Cortex of kidney (tissue), 1 donor: ENCODE measurements at places on chromosomes 3 and 15.

GRCh38 chr3:168615493-168616020 is 519.8 kb upstream of the GOLIM4 start:
- DNase-seq: no peak

DNA sequence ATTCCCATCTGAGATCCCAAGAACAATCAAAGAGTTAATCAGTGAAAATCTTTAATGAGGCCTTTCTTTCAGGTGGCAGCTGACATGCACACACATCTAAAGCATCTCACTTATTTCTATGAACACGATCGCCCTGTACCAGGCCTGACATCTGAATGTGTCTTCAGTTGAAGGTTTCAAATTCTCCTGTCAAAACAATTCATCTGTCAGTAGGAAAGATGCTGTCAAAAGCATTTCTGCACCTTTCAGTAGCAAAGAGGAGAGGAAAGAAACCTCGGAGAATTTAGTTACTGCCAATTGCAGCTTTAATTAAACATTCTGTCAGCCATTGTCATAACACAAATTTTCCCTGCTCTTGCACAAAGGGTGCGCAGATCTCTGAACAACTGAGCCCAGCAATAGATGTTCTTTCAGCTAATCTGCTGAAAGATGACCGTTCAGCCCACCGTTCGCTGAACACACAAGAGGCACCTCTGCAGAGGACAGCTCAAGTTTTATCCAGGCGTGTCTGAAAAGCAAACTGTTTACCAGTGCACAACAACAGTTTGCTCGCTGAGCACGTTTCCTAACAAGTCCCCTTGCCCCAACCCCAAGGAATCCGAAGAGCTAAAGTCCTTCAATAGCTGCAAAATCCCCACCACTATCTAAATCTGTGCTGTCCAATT is 34.1 kb downstream of the LRIG1 start:
- no peak for DNase-seq

DNA sequence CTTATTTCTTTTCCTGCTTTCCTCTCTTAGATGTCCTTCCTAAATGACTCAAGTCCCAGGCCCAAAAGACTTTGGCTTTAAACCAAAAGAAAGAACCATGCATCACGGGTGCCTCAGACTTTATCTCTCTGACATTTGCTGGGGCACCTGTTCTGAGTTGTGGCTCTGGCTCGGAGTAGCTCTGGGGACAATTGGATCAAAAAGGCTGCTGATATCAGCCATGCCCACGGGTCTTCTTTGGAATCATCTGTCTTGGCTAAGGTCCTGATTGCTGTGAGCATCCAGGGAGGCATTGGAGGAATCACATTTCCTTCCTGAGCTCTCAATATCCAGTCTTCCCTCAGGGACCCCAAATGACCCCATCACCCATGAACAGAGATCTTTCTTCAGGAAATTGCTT is 59.9 kb downstream of the CLSTN2 start:
- DNase-seq: no peak

GRCh38 chr3:110246796-110247376 is 824.7 kb upstream of the NECTIN3 start:
- DNase-seq: no peak

DNA sequence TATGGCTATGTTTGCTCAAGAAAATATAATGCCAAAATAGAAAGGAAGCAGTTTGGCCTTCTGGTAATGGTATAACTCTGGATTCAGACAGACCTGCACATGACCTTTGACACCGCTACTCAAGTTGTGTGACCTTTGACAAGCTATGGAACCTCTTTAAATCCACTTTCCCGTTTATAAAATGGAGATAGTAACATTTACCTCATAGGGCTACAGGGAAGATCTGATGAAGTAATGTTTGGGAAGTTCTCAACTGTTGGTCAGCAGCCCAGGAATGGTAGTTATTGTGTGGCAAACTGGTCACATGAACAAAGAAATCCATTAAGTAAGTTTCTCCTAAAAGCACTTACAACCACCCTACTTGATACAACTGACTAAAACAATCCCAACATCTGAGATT is 95.1 kb upstream of the PHLDB2 start:
- no peak for DNase-seq

DNA sequence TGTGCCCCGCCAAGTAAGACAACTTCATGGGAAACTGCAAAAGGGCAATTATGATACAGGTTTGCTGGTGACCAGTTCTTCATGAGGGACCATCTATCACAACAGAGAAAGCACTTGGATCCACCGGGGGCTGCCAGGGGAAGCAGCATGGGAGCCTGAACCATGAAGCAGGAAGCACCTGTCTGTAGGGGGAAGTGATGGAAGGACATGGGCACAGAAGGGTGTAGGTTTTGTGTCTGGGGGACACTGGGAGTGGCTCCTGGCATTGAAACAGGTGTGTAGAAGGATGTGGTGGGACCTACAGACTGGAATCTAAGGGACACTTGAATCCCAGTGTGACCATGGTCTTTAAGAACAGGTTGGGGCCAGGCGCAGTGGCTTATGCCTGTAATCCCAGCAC is 22.6 kb downstream of the MKRN2 start:
- no peak for DNase-seq

GRCh38 chr3:55658690-55659562 is 171.8 kb upstream of the WNT5A start:
- no peak for DNase-seq

DNA sequence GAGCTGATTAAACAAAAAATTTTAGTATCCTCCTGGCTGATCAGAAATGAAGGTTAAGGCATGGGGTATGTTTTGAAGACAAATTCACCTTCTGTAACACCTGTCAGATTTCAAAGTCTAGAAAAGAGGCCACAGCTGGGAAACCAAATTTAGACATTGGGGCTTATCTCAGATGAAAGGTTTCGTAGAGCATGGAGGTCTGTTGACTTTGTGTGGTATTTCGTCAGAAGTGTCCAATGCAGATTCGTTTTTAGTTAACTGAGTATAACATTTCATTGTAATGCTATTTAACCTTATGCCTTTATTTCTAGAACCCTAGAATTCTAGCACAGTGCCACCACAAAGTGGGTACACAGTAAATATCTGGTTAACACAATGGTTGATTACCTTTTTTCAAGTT is 61.7 kb downstream of the FNDC3B start:
- DNase-seq: no peak

- DNase-seq: no peak
Observed at GRCh38 chr3:141076797-141077571, 25.8 kb downstream of the SPSB4 start.

- DNase-seq: no peak
Observed at GRCh38 chr3:44509393-44509921, 32.0 kb upstream of the ZNF445 start.

- no peak for DNase-seq
Observed at GRCh38 chr3:11662392-11662990, 18.8 kb upstream of the VGLL4 start.

DNA sequence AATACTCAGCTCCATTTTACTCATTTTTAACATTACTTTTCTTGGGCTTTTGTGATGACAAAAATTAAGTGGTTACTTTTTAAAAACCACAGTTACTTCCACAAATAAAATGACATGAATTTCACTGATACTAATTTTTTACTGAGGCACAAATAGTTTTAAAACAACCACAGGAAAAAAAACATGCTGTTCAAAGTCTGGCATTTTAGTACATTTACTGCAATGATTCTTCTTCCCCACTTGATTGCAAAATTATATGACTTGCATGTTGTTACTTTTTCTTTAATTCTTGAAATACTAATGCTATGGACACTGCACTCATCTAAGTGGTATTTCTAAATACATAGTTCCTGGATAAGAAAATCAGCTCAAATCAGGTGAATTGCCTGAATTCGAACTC is 24.8 kb upstream of the SLMAP start:
- no peak for DNase-seq

- no peak for DNase-seq
Observed at GRCh38 chr15:82530606-82531379, 9.5 kb downstream of the RPS17 start.

GRCh38 chr15:28913171-28913765 is 27.5 kb downstream of the APBA2 start:
- DNase-seq: no peak

DNA sequence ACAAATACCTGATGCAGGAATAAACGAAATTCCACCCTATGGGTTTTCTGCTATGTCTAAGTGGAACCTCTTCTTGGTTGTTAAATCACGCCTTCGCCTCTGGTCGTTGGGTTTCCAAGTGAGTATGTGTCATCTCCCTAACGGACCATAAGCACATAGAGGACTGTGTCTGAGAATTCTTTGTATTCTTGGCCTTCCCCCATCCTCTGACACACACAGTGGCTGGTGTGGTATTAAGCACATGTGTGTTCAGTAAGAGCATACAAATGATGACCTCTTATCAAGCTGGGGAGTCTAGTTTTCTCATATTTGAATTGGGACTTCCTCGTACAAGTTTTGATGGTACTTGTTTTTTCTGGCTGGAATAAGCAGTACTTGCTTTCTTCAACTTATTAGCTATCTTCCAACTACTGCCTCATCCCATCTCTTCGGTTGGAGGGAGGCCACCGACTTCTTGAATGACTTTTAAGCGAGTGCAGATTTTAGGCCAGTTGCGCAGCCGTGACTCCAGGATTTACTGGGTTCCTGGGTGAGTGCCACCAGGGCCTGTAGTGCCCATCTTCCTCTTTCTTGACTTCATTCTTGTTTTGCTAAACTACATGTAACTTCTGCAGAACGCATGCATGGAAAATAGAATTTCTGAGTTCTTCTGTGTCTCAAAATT is 240.2 kb downstream of the ADAMTS17 start:
- no peak for DNase-seq

GRCh38 chr3:20776692-20777091 is 590.7 kb upstream of the SGO1 start:
- no peak for DNase-seq

DNA sequence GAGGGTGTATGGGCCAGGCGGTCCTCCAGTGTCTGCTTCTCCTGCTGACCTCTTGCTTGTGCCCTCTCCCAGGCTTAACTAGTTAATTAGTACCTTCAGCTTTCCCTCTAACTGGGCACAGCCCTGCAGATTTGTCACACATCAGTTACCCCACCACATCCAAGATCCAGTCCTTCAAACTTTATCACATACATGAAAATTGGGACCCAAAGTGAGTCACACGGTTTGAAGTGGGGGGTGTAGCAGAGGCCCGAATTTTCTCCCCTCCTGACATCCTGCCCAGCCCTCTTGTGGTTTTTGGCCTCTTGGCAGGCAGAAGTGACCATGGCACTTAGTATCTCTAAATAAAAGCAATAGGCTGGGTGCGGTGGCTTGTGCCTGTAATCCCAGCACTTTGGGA is 3.9 kb downstream of the MAPKAPK3 start:
- DNase-seq: no peak

GRCh38 chr15:96326328-96327154 is 4.0 kb upstream of the NR2F2 start:
- no peak for DNase-seq

DNA sequence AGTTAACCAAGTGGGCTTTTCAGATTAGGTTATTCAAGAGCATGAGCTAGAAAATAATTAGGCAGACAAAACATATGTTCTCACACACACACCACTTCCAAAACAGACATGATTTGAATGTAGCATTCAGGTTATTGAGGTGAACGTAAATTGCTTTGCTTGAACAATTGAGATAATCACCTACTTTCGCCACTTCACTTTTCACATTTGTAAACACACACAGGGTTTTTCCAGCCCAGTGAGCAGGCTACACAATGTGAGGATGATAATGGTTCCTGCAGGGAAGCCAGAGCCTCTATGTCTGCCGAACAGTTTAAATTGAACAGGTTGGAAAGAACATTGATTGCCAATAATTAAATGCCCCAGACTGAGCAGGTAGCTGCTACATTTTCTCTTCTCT is 560.8 kb downstream of the OCA2 start:
- no peak for DNase-seq

DNA sequence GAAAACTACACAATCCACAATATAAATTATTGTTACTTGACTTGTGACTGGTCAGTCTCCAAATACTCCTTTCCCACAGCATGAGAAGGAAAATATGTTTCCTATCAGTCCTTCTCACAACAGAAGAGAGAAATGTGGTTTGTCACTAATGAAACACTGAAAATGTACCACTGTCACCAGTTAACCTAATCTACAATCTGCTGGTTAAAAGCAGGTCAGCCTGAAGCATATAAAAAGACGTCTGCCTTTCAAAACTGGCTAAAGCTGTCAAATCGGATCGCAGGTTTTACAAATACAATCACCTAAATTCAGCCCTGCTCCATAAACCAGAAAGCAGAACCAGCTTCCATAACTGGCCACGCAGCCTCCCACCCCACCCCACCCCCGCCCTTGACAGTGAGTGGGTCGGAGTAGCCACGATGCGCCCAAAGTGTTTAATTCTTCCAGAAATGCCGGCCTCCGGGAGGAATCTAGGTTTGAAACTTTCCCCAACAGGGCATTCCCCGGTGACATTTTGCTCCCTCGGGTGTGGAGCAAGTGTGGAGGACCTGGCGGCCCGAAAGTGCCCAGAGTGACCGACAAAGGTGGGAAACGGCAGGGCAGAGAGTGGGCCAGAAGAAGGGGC is 682 bp downstream of the ETFA start:
- DNase-seq: no peak

DNA sequence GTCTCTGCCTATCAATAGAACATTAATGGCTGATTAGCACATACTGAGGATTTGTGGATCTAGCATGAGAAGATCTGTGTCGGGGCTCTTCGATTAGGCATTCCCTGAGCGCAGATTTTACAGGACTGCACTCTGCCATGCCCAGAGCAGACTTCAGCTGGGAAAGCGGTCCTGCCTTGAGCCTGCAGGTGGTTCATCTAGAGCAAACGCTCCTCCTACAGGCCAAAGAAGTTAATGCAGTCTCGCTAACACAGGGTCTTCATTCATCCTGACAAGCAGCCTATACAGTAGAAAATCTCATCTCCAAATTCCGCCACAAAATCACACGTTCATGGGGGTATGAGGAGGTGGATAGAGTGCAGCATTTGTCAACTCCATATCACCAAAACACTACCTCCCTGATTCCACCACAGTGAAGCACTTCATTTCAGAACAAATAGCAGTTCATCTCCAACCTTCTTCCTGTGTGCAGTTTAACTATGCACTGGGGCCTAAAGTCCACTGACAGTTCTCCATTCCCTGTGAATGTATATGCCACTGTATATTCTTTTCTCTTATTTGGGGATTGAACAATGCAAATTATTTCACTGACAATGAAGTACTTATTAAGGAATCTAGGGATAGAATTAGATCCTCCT is 405.8 kb downstream of the IGSF11 start:
- no peak for DNase-seq

- no peak for DNase-seq
Observed at GRCh38 chr15:39360452-39360851, 220.4 kb upstream of the THBS1 start.

DNA sequence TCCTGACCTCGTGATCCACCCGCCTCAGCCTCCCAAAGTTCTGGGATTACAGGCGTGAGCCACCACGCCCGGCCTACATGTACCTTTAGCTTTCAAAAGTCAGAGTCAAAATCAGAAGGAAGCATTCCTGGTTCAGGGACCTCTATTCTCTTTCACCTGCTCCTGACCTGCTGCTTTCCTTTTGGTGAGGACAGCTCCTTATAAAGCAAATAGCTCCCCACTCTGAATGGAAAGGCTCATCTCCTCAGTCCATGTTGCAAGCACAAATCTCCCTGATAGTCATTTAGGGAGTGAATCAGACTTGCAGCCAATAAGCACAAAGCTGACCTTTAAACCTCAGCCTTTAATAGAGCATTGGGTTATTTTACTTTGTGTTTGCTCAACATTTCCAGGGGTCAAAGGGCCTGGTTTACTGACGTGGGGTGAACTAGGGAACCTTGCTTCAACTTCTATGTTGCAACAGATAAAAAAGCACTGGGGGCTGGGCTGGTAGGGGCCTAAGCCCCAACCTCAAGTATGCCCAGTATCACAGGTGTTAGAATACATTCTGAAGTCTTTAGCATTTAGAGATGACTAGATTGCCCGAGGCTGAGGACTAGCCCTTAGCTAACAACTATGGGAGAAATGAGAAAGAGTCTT is 43.1 kb downstream of the THRB start:
- no peak for DNase-seq

- DNase-seq: no peak
Observed at GRCh38 chr3:45612918-45613602, 18.5 kb downstream of the LIMD1 start.
